ENCODE measurements at places on chromosomes 5 and 9.

- no peak for DNase-seq
Measured at GRCh38 chr9:72882117-72882775, 70.6 kb downstream of the ALDH1A1 start.

DNA sequence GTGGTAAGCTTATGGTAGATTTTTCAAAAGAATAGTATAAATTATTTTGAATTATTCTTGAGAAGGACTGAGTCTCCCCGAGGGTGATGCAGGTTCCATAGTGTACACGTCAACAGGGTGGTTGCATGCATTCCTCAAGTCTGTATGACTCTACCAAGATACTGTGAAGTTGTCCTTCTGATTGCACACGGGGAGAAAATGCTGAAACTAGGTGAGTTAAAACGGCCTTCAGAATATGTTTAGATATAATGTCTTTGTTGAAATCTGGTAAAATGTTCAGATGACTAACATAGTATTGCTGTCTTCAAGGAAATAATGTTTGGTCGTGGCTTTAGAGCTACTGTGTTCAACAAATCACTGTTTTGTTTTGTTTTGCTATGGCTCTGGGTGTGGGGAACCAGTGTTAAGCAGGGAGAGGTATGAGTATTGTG lies 22.4 kb upstream of the TNFAIP8 start:
- DNase-seq: no peak

DNA sequence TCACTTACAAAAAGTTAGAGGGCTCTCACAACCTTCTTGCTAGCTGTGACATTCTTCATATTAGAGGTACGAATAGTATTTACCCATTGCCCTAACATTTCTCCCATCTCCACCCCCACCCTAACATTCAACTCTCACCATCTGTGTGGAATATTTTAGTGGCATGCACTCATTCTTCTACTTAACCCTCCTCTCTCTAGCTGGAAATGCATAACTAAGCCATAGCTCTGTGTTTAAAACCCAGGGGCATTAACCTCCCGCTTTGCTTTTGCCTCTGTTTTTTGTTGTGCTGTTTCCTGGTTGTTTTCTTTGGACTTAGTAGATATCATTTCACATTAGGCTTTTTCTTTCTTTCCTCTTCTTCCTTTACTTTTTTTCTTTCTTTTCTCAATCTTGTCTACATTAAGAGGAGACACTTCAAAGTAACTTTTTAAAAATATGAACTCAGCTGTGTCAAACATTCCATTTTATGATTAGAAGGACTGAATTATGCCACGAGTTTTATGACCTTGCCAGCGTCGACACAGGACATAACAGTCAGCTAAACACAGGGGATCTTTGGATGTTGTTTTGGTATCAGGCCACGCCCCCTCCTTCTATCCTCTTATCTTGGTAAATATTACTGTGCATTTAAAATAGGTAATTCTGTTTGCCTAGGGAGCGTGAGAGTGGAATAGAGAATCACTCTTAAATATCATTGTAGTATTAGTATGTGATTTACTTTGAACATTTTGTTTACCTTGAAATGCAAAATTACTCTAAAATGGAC lies 236.0 kb downstream of the CD180 start:
- no peak for DNase-seq

DNA sequence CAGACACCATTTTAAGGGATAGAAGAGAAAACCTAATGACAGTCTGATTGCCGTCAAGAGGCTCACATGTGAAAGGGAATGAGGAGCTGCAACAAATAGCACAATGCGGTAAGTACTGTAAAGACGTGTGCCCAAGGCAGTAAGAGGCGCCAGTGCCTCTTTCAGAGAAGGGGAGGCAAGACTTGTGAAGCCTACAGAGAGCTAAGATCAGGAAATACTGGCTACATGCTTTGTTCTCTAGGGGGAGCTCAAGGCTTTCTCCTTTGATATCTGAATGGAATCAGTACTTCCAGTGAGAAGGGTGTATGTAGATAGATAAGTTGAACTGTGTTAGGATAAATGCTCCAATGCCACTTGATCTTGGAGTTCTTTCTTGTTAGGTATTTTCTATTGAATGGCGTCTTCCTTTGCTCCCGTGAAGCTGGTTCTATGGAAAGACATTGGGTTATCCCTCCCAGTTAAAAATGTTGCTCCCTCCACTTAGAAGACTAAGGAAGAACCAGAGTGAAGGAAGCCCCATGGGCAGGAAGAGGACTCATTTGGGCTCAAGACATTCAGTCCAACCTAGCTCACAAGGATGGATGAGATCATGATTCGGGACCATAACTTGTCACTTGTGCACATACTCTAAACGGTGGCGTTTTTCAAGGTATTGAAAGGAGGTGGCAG lies 23.5 kb upstream of the ALDOB start:
- peak; percentile 72 for DNase-seq

DNA sequence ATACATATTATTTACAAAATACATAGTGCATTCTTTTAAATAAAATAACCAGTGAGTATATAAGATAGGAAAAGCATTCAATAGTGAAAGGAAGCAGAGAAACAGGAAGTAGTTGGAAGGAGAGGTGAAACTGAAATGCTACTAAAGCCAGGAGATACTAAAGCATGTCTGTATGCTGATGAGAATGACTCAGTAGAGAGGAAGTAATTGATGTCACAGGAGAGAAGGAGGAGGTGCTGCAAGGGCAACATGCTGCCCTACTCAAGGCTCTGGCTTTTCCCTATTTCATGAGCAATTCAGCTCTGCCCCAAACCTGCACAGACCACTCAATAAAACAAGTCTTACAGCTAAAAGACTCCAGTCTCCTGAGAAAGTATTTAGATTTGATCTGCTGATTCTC lies 108.5 kb upstream of the TXNDC8 start:
- DNase-seq: peak; percentile 16

- DNase-seq: peak; percentile 70
Measured at GRCh38 chr9:83508067-83508466, 30.1 kb downstream of the FRMD3 start.

GRCh38 chr9:110842169-110842568 lies 173.6 kb downstream of the MUSK start:
- DNase-seq: no peak

DNA sequence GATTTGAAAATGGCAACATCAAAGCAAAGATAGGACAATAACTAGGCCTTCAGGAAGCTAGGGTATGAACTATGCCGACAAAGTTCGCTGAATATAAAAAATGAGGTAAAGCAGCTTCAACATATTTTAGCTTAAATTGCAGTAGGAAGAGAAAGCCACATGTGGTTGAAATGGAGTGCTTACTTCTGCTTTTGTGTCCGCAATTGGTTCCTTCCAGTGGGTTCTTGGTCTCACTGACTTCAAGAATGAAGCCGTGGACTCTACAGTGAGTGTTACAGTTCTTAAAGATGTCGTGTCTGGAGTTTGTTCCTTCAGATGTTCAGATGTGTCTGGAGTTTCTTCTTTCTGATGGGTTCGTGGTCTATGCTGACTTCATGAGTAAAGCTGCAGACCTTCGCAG lies 95.2 kb downstream of the APTX start:
- peak; percentile 87 for DNase-seq

- no peak for DNase-seq
Measured at GRCh38 chr9:95363051-95363841, 45.7 kb upstream of the FANCC start.

- DNase-seq: no peak
Measured at GRCh38 chr5:163260961-163261360, 176.4 kb upstream of the CCNG1 start.

- no peak for DNase-seq
Measured at GRCh38 chr5:127153031-127153430, 79.7 kb upstream of the C5orf63 start.

- DNase-seq: no peak
Measured at GRCh38 chr5:142405814-142406395, 81.1 kb upstream of the SPRY4 start.

DNA sequence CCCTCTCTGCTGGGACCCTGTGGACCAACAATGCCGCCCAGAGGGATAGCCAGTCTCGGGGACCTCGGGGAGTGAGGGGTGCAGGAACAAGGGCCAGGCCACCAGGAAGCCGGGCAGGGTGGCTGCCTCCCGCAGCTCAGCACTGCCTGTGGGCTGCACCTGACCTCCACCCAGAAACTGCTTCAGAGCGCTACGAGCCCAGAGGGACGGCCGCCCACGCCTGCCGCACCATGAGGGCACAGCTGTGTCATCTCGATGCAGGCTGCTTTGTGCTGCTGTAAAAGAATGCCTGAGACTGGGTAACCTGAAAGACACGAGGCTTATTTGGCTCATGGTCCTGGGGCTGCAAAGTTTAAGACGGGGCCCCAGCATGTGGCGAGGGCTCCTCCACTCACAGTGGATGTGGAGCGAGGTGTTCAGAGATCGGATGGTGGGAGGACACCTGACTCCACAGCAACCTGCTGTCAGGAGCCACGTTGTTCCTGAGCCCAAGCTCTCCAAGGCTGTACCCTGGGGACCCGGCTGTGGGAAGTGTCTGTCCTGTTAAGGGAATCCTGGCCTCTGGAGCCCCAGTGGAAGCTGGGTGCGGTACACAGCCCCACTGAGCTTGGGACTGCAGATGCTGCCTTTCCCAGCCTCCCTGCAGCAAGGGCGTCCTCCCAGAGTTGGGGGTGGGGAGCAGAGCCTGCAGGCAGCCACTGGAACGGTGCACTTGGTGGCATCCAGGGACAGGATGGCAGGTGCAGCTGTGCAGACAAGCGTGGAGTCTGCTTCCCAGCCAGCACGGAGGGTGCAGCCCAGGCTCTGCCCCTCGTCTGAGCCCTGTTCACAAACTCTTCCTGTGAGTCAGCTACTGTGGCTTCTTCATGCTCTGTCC lies 11.8 kb upstream of the ZDHHC11 start:
- DNase-seq: no peak
